Activated CD4-positive, alpha-beta T cell treated with anti-CD3 and anti-CD28 coated beads, Interleukin-2, amount 50 U/mL, for 4 hours (primary cell): ENCODE measurements at places on chromosomes 3 and 15.

- no peak for DNase-seq
Observed at GRCh38 chr15:87374339-87374738, 882.2 kb downstream of the NTRK3 start.

- no peak for DNase-seq
Observed at GRCh38 chr3:23894254-23895061, 22.3 kb downstream of the NKIRAS1 start.

- DNase-seq: no peak
Observed at GRCh38 chr3:25855266-25855784, 65.4 kb downstream of the OXSM start.

- DNase-seq: no peak
Observed at GRCh38 chr3:172536505-172536904, 13.3 kb upstream of the TNFSF10 start.

DNA sequence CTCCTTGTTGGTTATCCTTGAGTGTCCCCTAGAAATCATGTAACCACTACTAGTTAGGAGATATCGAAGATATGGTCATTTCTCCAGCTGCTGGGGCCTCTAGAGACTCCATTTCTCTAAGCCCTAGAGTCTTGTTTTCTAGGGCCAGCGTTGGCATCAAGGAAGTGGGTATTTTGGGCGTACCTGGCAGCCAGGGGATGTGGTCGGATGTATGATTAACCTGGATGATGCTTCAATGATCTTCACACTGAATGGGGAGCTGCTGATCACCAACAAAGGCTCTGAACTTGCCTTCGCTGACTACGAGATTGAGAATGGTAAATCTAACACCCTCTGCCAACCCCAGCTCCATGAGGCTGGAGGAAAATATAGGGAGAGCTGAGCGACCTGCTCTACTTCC lies 325.5 kb downstream of the RYR3 start:
- DNase-seq: no peak
